ENCODE measurements at places on chromosomes 16 and 17. TPM values are rescaled to one million over a fixed set of nuclear protein-coding genes. Genes with fewer than 3 reads are reported as not detected.

Gene NLRC3
- not detected for total RNA-seq

Gene APOH
- not detected for total RNA-seq

Gene DNAI2
- not detected for total RNA-seq

Gene ALDH3A2
- 111 TPM for total RNA-seq

Gene P3H4
- 50.4 TPM for total RNA-seq

Gene GLTPD2
- not detected for total RNA-seq

Gene KRTAP4-3
- not detected for total RNA-seq

Gene ZNF747
- 7.0 TPM for total RNA-seq

Gene PERCC1
- not detected for total RNA-seq

Gene ZNF286A
- total RNA-seq, result 21.4 TPM

Gene TBC1D3K
- total RNA-seq, result not detected

Gene MRPL27
- 97.3 TPM for total RNA-seq

Gene TNFRSF17
- not detected for total RNA-seq

Gene MYH2
- total RNA-seq, result not detected

Gene WNT9B
- total RNA-seq, result not detected

Gene LGALS9
- total RNA-seq, result 0.65 TPM

Gene CDH1
- total RNA-seq, result 224 TPM

Gene PLCD3
- total RNA-seq, result 83.4 TPM

Gene SSTR5
- not detected for total RNA-seq

Gene FSCN2
- total RNA-seq, result 0.14 TPM

Gene MEIOC
- total RNA-seq, result 0.19 TPM

Gene NCBP3
- total RNA-seq, result 12.9 TPM

Gene GNG13
- total RNA-seq, result not detected

Gene KDM6B
- total RNA-seq, result 7.7 TPM

Gene MAPT
- total RNA-seq, result 0.14 TPM

Gene KRTAP17-1
- total RNA-seq, result not detected

Gene OR2C1
- total RNA-seq, result not detected

Gene MTHFSD
- 12.5 TPM for total RNA-seq

Gene KRT25
- total RNA-seq, result not detected

Gene RRAD
- total RNA-seq, result 96.6 TPM

Gene ABCA3
- not detected for total RNA-seq

Gene TBC1D3E
- not detected for total RNA-seq

Gene TLCD2
- total RNA-seq, result 5.0 TPM

Gene HOXB1
- not detected for total RNA-seq

Gene FA2H
- 1.7 TPM for total RNA-seq

Gene ALOX15B
- total RNA-seq, result 50.2 TPM

Gene FZD2
- 3.3 TPM for total RNA-seq

Gene PDE6G
- not detected for total RNA-seq

Gene CLDN6
- total RNA-seq, result 0.63 TPM

Gene DLX4
- total RNA-seq, result 0.14 TPM

Gene TPSD1
- total RNA-seq, result not detected

Gene ZNF594
- 3.3 TPM for total RNA-seq

Gene OSBPL7
- total RNA-seq, result 5.8 TPM

Gene C17orf100
- 0.71 TPM for total RNA-seq

Gene ZFPM1
- total RNA-seq, result 3.0 TPM

Gene CYB5D1
- total RNA-seq, result 7.0 TPM

Gene MGAT5B
- 0.14 TPM for total RNA-seq

Gene SULT1A4
- 2.3 TPM for total RNA-seq

Gene BAIAP3
- not detected for total RNA-seq

Gene BORCS6
- total RNA-seq, result 16.8 TPM

Gene CHD9NB
- 0.42 TPM for total RNA-seq

Gene GAS7
- 5.5 TPM for total RNA-seq

Gene KRT33A
- not detected for total RNA-seq

Gene TRAF7
- total RNA-seq, result 65.4 TPM

Gene GRIN2A
- total RNA-seq, result not detected
